ENCODE measurements at places on chromosomes 12 and 14.

GRCh38 chr14:68561531-68562007 is 231.3 kb downstream of the ZFP36L1 start:
- DNase-seq: no peak

DNA sequence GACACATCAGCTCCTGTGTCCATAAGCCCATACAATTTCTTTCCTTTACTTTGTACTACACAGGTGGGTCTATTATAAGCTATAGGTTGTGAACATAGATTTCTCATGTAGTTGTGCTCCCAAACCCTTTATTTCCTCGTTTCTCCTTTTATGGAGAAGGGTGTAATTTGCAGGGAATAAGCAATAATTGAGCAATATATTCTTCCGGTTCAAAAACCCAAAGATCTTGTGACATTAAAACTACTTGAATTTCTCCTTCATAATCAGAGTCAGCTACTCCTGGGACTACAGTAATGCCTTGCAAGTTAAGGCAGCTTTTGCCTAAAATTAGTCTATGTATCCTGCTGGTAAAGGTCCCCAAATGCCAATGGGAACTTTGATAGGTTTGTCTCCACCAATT is 19.1 kb upstream of the MAPKAPK5 start:
- DNase-seq: no peak

DNA sequence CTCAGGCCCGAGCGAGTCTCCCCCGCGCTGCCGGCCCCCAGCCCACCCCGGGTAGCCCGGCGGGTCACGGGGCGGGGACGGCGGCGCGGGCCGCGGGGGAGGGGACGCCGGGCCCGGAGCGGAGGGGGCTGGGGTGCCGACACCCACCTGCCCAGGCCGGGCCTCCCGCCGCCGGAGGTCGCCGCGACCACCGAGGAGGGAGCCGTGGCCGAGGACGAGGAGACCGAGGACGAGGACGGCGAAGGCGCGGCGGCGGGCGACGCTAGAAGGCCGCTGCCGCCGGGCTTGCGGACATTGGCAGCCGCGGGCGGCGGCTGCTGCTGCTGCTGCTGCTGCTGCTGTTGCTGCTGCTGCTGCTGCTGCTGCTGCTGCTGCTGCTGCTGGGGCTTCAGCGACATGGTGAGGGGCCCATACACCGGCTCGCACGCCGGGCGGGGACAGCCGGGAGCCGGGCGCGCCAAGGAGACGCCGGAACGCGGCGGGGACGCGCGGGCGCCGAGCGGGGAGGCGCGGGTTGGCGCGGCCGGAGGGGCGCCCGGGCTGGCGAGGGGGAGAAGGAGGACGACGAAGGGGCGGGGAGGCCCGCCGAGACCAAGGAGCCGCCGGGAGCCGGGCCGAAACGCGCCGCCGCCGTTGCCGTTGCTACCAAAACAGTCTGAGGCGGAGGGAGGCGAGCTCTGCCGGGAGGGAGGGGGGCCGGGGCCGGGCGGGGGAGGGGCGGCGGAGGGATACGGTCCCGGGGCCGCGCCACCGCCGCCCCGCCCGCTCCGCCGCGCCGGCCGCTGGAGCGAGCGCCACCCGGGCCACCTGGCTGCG is at the start of gene ATXN2:
Gene ATXN2, minus strand, starts transcription at position 679 of the 816 bp plus-strand sequence. Its CDS starts 281 bp downstream, at position 398.
- DNase-seq: no peak

DNA sequence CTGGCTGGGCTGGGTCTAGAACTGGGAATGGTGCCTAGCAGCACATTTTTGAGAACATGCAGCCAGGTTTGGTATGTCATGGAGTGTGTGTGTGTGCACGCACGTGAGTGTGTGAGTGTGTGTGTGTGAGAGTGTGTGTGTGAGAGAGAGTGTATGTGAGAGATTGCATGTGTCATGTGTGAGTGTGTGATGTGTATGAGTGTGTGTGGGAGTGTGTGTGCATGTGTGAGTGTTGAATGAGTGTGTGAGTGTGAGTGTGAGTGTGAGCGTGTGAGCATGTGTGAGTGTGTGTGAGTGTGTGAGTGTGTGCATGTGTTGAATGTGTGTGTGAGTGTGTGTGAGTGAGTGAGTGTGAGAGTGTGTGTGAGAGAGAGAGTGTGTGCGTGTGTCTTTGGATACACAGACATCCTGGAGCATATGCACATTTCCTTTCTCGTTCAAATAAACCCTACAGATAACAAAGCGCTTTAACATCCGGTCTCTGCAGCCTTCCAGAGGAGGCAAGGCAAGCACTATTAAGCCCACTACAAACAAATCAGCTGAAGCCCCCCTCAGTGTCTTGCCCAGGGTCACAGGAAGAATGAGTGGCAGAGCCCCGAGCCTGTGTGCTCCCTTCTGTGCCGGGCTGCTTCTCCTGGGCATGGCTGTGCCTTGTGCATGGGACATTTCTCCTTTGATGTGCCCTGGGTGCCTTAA is 108.7 kb upstream of the ETV6 start:
- DNase-seq: no peak

GRCh38 chr14:42510071-42510470 is 903.4 kb downstream of the LRFN5 start:
- DNase-seq: no peak

GRCh38 chr14:22877000-22877501 is 5.5 kb downstream of the LRP10 start:
- DNase-seq: no peak

DNA sequence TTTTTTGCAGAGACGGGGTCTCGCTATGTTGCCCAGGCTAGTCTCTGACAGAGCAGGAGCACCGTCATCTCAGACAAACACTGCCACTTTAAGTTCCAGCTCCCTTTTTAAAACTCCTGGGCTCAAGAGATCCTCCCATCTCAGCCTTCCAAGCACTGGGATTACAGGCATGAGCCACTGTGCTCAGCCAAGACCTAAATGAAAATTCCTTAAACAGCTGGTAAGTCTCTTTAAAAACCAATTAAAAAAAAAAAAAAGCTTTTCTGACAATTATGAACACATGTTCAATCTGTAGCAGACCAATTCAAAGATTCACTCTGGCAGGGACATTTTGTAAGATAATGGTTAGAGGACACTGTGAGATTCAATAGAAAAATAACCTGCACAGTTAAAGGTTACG is 77.8 kb downstream of the HECTD4 start:
- no peak for DNase-seq

GRCh38 chr12:108803428-108804105 is 53.8 kb downstream of the SSH1 start:
- peak; percentile 52 for DNase-seq

- no peak for DNase-seq
Observed at GRCh38 chr12:87931812-87932211, 97.4 kb downstream of the C12orf50 start.

DNA sequence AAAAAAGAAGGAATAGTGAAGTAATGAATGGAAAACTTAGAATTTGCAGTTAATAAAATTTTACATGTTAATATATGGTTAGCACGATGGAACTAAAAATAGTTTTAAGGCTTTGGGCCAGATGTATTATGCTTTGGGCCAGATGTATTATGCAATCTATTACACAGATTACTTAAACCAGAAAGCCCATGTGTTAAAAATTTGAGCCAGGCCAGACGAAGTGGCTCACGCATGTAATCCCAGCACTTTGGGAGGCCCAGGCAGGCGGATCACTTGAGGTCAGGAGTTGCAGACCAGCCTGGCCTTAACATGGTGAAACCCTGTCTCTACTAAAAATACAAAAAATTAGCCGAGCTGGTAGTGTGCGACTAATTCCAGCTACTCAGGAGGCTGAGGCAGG is 17.2 kb downstream of the IFT81 start:
- DNase-seq: no peak

DNA sequence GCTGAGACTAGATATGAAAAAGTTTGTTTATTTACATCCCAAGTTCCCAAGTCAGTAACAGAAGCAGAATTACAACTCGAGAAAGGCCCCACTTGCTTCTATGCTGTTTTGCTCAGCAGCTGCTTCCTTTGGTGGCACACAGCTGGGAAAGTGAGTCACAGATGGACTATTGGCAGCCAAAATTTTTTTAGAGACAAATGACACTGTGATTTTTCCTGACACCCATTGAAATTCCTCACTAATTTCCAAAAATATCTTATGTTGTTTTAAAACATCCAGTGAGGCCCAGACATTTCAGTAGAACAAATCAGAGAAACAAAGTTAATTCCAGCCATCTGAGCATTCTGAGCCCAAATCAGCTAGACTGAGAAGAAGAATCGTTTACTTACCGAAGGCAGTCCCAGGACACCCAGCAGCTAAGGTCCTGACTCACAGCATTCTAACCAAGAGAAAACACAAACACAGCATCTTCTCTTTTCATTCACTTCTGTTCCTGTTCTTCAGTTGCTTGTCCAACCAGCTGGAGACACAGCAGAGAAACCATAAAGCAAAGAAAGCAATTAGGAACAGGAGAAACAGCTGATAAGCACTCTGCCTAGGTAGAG is 188.3 kb downstream of the DAD1 start:
- DNase-seq: no peak

DNA sequence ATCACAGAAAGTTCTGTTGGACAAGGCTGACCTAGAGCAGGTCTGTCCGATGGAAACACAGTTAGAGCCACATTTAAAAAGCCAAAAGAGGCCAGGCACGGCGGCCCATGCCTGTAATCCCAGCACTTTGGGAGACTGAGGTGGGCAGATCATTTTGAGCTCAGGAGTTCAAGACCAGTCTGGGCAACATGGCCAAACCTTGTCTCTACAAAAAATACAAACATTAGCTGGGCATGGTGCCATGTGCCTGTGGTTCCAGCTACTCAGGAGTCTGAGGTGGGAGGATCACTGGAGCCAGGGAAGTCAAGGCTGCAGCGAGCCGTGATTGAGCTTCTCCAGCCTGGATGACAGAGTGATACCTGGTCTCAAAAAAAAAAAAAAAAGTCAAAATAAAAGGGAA is 14.9 kb downstream of the UBE3B start:
- DNase-seq: no peak

DNA sequence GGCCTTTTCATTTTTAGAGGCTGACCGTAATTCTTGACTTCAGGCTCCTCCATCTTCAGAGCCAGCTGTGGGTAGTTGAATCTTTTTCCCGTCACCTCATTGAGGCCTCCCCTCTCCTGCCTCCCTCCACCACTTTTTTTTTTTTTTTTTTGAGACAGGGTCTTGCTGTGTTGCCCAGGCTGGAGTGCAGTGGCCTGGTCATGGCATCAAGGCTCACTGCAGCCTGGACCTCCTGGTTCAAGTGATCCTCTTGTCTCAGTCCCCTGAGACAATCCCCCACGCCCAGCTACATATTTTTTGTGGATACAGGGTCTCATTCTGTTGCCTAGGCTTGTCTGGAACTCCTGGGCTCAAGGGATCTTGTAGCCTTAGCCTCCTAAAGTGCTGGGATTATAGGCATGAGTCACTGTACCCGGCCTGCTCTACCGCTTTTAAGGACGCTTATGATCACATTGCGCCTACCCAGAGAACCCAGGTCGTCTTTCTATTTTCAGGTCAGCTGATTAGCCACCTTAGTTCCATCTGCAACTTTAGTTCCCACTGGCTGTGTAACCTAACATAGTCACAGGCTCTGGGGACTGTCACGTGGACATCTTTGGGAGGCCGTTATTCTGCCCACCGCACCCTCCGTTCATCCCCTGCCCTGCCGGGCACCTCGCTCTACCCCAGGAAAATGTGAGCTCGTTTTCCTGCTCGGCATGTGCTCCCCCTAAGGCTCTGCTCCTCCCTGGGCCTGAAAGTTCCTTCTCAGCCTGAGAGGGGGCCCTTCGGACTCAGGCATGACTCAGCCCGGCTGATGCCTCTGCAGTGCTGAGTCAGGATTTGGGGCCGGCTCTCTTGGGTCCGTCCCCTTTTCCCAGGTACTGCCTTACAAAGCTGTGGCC is 13.4 kb downstream of the TNFAIP2 start:
- no peak for DNase-seq

GRCh38 chr12:124648710-124649384 is 81.4 kb upstream of the NCOR2 start:
- no peak for DNase-seq

DNA sequence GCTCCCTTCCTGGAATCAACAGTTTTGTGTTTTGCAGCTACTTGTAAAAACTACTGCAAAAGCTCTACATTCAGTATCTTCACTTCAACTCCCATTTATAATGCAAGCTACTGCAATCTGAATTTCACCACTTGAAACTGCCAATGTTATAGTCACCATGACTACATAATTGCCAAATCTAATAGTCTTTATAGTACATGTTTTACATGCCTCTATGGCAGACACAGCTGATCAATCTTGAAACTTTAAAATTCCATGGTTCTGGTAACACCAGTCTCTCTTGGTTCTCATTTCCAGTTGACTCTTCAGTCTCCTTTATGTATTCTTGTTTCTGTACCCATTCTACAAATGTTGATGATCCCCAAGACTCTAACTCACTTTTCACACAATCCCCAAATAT is 185.9 kb downstream of the MED13L start:
- DNase-seq: no peak

GRCh38 chr12:12180136-12180535 is 86.7 kb downstream of the LRP6 start:
- no peak for DNase-seq

- no peak for DNase-seq
Observed at GRCh38 chr14:66628636-66629035, 120.7 kb downstream of the GPHN start.

- no peak for DNase-seq
Observed at GRCh38 chr12:11793921-11794710, 144.6 kb downstream of the ETV6 start.

DNA sequence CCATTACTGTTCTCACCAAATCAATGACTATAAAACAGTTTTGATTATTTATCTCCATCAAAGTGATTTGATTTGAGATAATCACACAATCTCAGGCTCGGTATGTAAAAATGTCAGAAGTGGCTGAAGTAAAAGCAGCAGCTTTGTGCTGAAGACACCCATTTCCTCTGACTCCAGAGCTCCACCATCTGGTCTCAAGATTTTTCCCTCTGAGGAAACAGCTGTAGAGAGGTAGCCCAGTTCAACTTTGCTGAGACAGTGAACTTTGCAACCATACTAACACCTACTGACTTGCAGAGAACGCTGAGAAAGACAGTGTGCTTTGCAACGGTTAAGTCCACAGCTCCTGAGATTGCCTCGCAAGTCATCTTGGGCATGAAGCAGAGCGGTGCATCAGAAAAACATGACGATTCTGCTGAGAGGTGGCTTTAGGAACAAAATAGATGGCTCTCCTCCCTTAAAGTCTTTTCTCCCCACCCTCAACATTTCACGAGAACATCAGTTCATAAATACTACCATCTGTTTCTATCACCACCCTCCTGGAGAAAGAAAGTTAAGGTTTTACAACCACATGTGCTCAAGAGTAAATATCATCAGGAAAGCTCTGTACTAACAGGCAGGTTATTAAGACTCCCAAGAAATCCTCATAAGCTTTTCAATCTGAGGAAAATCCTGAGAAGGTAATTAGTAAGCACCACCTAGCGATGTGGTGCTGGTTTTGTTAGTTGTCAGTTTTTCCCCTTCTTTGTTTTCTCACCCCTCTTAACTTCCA is 34.8 kb downstream of the HIGD1C start:
- DNase-seq: no peak

GRCh38 chr12:45285717-45286116 is 69.8 kb downstream of the ANO6 start:
- no peak for DNase-seq

GRCh38 chr12:122265886-122266229 is 436 bp downstream of the VPS33A start:
- no peak for DNase-seq

All from stimulated activated naive B cell treated with anti-CD40 and anti-IgM and Interleukin-4, amounts not matched to agents 10 μg/mL and 1 μg/mL and 100 μg/mL, for 72 hours (primary cell).